ENCODE measurements at places on chromosomes 7 and 10.

GRCh38 chr10:68516766-68517165 is 10.6 kb downstream of the SLC25A16 start:
- no peaks in the 10 kb centered on the region for H3K27me3 ChIP-seq
- no peak for DNase-seq
- H3K36me3 ChIP-seq, result peaks cover 4% of the 10 kb centered on the region
- H3K4me1 ChIP-seq, result peaks cover 8% of the 10 kb centered on the region

DNA sequence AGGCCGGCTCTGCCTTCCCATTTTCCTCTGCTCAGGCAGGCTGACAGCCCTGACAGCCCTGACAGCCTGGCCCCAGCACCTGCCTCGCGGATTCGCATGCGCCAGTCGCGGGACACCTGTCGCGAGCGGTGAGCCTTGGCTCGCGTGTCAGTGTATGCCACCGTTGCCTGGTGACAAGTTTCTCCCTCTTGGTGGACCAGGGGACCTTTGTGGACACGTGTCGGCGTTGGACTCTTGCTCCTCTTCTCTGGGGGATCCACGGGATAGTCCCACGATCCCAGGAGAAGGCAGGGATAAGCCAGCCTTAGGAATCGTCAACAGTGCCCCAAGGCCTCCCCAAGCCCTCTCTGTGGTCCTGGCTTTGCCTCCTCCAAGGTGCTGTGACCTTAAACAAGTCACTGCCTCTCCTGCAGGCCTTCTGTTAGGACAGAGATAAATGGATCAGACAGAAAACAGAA is 18.1 kb upstream of the ZNF273 start:
- H3K36me3 ChIP-seq, result no peaks in the 10 kb centered on the region
- no peak overlapping the region for H3K4me3 ChIP-seq
- no peak overlapping the region for H3K27ac ChIP-seq
- peaks cover 65% of the 10 kb centered on the region for H3K27me3 ChIP-seq
- no peak for DNase-seq

GRCh38 chr10:122013311-122013780 is 24.4 kb downstream of the TACC2 start:
- peaks cover 13% of the 10 kb centered on the region for H3K27me3 ChIP-seq
- H3K4me3 ChIP-seq, result no peak overlapping the region

DNA sequence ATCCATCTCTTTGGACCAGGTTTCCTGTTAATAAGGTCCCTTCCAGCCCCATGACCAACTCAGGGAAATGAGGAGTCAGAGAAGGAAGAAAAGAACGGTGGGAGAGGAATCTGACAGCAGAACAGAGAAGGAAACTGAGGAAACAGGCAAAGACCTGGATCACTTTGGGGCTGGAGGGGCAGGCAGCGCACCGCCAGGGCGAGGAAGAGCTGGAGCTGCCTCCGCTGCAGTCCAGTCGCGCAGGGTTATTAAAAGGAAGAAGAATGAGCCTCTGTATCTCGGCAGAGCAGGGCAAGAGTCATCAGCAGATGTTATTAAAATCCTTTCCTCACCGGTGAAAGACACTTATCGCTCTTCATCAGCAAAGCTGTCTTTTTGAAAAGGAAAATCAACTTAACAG is 37.7 kb upstream of the R3HCC1L start:
- H3K27ac ChIP-seq, result no peak overlapping the region
- no peak for DNase-seq
- H3K4me1 ChIP-seq, result no peaks in the 10 kb centered on the region
- H3K4me3 ChIP-seq, result no peak overlapping the region

DNA sequence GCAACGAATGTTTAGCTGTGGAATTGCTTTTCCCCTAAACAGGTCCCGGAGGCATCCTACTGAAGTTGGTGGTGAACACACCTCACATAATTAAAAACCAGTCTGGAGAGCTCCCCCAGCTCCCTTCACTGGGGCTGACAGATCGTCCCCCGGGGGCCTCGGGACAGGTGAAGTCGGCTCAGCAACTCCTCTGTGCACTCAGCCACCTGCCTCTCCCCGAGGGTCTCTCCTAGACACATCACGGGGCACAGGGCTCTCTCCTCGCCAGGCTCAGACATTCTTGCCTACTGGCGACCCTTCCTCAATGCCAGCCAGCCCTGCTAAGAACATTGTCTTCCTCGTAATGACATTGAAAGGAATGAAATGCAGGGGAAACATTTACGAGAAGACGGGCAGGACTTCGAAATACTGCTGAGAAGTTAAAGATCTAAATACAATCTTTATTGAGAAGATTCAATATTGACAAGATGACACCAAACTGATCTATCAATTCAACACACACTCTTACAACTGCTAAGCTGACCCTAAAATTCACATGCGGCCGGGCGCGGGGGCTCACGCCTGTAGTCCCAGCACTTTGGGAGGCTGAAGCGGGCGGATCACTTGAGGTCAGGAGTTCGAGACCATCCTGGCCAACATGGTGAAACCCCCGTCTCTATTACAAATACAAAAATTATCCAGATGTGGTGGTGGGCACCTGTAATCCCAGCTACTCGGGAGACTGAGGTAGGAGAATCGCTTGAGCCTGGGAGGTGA is 88.1 kb upstream of the DNAAF5 start:
- no peak overlapping the region for H3K4me3 ChIP-seq
- no peak overlapping the region for H3K27ac ChIP-seq
- no peak for DNase-seq
- peaks cover 19% of the 10 kb centered on the region for H3K4me1 ChIP-seq
- peaks cover 18% of the 10 kb centered on the region for H3K36me3 ChIP-seq

DNA sequence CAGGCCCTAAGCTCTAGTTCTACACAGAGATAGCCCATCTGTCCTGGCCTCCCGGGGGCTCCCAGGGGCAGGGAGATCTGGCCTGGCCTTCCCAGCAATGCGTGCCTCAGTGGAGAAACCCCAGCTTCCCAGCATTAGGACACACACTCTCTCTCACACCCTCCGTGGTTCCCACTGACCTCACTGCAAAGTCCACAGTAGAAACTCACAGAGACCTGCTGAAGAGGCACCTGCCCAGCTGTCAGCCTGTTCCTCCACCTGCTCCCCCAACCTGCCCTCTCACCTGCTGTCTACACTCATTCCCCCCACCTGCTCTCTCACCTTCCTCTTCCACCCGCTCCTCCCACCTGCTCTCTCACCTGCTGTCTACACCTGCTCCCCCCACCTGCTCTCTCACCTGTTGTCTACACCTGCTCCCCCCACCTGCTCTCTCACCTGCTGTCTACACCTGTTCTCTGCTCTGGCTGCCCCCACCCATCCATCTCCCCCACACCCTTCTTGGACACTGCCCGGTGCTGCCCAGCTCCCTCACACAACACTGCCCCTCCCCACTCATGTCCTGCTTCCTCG is 21.1 kb upstream of the PFKP start:
- H3K36me3 ChIP-seq, result no peaks in the 10 kb centered on the region
- H3K27ac ChIP-seq, result no peak overlapping the region
- peaks cover 24% of the 10 kb centered on the region for H3K27me3 ChIP-seq
- H3K4me1 ChIP-seq, result peaks cover 4% of the 10 kb centered on the region
- no peak for DNase-seq
- no peak overlapping the region for H3K4me3 ChIP-seq

All from activated naive CD8-positive, alpha-beta T cell treated with anti-CD3 and anti-CD28 coated beads, Interleukin-2, amount 50 U/mL, for 24 hours (primary cell).